ENCODE measurements at places on chromosomes 6 and 20.

- DNase-seq = no peak
These were observed 53.8 kb upstream of the CCDC28A start for GRCh38 chr6:138719744-138720143.

GRCh38 chr6:15365273-15365687, 119.4 kb downstream of the JARID2 start:
- peak; percentile 48 for DNase-seq

- DNase-seq = no peak
These were observed 40.6 kb upstream of the PTPRK start for GRCh38 chr6:128560966-128561365.

DNA sequence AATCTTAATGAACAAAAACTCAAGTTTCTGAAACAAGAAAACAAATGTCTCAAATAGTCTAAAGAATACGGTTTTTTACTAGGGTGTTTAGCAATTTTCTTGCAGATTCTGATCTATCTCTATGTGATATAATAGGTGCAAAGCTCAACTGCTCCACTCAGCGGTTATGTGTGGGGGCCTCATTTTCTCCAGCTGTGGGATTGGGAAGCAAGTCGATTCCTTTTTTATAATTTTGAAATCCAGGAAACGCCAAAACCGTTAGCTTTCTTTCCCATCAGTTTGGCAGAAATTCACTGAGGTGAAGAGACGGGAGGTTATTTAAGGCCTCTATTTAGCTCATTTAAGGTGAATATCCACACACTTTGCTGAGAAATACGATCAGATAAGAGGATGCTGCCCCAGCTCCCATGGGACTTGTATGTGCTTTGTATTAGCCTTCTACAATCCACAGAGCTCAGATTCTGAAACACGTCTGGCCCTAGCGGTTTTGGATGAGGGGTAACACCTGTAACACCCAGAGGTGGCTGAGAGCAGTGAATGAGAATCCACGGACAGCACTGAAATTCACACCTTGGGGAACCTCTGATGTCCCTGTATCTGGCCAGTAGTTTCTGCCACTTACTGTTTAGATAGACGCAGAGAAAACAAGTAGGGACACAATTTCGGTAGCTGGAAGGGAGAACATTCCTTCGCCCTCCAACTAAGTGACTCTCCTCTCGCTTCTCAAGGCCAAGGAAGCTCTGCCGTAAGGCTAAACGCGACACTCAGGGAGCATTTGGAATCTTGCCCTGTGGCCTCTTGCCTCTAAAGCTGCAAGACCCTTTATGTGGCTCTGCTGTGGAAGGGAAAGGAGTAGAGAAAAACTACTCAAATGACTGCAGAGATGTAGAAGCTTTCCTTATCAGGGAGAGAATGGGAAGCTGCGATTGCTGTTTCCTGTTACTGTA, 6.5 kb upstream of the BCAS4 start:
- DNase-seq = peak; percentile 57

GRCh38 chr6:170537329-170537728, 15.8 kb downstream of the PSMB1 start:
- DNase-seq = no peak

GRCh38 chr20:9136114-9136513, 67.2 kb downstream of the PLCB4 start:
- DNase-seq = no peak

DNA sequence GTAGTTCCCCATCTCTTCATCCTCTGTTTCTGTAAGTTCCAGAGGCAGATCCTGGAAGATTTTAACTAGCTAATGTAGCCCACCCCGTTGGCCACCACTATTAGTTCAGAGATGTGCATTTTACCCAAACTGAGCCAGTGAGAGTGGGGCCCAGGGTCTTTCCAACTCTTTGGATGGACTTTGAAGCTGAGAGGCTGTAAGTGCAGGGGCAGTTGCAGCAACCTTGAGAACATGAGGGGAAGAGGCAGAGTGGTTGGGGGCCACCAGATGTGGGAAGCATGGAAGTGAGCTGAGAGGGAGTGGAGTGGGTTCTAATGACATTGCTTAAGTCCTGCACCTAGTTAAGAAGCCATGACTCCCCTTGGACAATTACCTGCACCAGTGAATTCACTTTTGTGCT, 72.2 kb downstream of the CDH26 start:
- DNase-seq = no peak

DNA sequence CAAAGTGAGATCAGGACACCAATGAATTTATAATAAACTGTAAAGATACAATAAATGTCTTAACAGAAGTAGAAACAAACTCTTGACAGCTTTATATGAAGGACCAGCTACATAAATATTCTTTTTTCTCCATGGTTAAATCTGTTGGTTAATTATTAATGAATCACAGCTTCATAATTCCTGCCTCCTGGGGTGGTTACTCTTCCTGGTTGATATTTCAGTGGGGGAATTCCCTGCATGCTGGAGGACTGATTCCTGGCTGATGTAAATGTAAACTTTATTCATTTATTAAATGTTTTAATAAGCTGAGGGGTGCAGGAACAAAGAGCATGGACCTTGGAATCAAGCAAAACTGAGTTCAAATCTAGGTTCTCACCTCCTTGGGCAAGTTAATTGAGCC, 16.2 kb upstream of the RCAN2 start:
- DNase-seq = no peak

DNA sequence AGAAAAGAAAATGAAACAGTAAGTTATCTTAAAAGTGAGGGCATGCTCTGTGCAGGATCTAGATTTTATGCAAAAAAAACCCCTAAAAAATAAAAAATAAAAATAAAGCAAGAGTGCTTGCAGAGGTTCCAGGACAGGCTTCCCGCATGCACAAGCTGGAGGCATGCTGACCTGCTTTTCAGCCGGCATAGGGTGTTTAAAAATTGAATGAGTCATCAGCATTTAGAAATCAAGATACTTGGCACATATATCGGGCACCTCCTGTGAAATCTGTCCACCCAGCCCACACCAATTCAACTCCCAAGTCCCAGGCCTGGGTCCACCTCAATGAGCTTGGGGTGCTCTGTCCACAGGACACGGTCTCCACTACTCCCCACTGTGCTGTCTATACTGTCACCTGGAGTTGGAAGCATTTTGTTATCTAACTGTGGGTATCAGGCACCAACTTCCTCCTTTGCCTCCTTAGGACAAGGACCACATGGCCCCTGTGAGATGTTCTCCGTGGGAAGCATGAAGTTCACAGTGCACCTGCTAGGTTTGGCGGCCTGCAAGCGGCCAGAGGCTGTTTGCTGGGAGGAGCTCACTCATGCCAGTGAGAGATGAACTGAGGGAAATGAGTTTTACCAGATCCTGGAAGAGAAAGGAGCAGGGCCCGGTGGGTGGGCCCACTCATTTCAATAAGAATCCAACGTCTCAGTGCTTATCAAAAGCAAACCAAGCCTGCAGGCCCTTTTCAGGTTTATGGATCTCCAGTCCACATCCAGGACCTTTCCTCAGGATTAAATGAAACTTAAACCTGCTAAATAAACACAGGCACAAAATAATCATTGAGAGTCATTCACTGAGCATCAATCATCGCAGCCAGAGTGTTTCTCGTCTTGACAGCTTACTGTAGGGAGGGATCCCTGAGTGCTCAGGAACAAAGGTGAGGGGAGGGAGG, 121.1 kb downstream of the FOXA2 start:
- DNase-seq = peak; percentile 35

Data from NCI-H526 treated with DMSO at 0.1 percent for 48 hours (cell line).